ENCODE measurements at places on chromosomes 7 and 10.

DNA sequence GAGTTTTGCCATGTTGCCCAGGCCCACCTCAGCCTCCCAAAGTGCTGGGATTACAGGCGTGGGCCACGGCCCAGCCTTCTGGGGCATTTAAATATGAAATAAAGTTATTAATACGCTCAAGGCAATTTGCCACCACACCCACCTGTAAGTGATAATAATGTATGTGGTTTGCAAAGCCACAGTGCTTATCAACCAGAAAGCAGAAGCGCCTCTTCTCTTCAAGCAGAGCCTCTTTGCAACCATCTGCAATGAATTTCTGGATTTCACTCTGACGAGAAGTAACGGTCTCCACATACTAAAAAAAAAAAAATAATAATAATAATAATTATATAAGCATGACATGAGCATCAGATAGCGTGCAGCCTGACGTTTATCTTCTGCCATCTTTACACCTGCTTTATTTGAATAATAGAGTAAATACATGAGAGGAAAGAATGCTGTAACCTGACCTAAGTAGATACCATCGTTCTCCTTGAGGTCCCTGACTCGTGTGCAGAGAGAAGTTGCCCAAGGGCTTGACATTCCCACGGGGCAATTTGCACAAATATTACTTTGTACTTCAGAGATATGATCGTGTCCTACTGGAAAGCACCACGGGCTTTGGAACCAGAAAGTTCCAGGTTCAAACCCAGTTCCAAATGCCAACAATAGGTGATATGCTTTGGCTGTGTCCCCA is 34.0 kb downstream of the BRI3 start:
- no peak for DNase-seq
- H3K4me3 ChIP-seq = no peak overlapping the region
- H3K27me3 ChIP-seq = peaks cover 31% of the 10 kb centered on the region
- no peaks in the 10 kb centered on the region for H3K36me3 ChIP-seq

- peaks cover 21% of the 10 kb centered on the region for H3K4me1 ChIP-seq
- H3K27me3 ChIP-seq = peaks cover 9% of the 10 kb centered on the region
- H3K27ac ChIP-seq = no peak overlapping the region
Measured at GRCh38 chr10:7045891-7046599, 364.8 kb downstream of the SFMBT2 start.

DNA sequence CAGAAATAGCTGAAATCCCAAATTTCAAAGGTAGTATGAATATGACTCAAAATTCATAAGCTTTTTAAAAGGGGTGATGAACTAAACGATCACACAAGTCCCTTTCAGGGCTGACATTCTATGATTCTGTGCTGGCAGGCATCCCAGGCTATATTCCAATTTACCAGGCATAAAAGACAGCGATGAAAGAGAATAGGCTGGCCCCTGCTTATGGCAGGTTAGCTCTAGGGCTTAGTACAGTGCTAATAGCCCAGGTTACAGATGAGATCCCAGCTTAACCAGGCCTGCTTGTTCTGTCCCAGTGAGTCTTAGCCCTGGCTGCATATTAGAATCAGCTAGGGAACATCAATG is 56.4 kb downstream of the CDHR3 start:
- peaks cover 4% of the 10 kb centered on the region for H3K27me3 ChIP-seq
- H3K36me3 ChIP-seq = no peaks in the 10 kb centered on the region
- H3K27ac ChIP-seq = no peak overlapping the region
- H3K4me3 ChIP-seq = no peak overlapping the region

DNA sequence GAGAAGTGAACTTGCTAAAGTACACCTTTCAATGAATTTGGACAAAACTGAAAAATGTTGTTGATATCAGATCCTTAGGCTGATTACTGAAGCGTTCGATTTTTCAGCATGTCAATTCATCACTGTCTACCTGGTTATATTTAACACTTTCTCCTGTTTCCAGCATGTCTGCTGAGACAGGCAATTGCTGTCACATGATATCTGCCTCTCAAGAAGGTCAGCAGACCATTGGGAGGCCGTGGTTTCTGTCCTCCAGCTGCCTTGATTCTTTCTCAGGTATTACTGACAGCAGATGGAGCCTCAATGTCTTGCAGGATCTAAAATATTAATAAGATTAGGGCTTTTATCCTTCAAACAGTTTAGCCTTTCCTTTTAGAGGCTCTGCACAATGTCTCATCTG is 127.5 kb downstream of the SNX10 start:
- H3K36me3 ChIP-seq = no peaks in the 10 kb centered on the region
- peaks cover 8% of the 10 kb centered on the region for H3K4me1 ChIP-seq
- DNase-seq = no peak
- no peak overlapping the region for H3K4me3 ChIP-seq

- no peaks in the 10 kb centered on the region for H3K27me3 ChIP-seq
- peak overlapping the region; percentile 90 for H3K27ac ChIP-seq
- H3K4me3 ChIP-seq = peak overlapping the region; percentile 64
- peaks cover 40% of the 10 kb centered on the region for H3K4me1 ChIP-seq
- peaks cover 3% of the 10 kb centered on the region for H3K36me3 ChIP-seq
Measured at GRCh38 chr7:18573410-18574234, 78.1 kb downstream of the HDAC9 start.

DNA sequence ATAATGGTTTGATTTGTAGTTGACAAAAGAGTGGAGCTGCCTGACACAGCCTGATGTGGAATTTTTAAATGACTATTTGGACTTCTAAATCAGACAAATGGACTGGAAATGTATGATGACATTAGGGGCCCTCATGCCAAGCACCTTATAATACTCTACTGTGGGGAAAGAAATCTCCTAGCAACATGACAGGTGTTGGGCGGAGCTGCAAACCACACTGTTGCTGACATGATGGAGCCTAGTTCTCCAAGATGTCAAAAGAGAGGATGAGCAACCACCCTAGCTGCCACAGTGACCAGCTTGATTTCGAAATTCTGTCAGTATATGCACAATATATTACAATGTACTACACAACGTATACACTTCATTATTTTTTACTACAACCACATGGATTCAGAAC is 65.8 kb downstream of the RHOBTB1 start:
- no peak overlapping the region for H3K27ac ChIP-seq
- no peak for DNase-seq
- peaks cover 6% of the 10 kb centered on the region for H3K27me3 ChIP-seq
- H3K36me3 ChIP-seq = no peaks in the 10 kb centered on the region
- H3K4me1 ChIP-seq = no peaks in the 10 kb centered on the region
- no peak overlapping the region for H3K4me3 ChIP-seq

- no peak overlapping the region for H3K27ac ChIP-seq
- no peaks in the 10 kb centered on the region for H3K4me1 ChIP-seq
- no peak for DNase-seq
Measured at GRCh38 chr10:64637939-64638338, 1116.7 kb downstream of the REEP3 start.

- H3K4me3 ChIP-seq = no peak overlapping the region
- no peaks in the 10 kb centered on the region for H3K4me1 ChIP-seq
- no peak for DNase-seq
- no peaks in the 10 kb centered on the region for H3K27me3 ChIP-seq
- H3K27ac ChIP-seq = no peak overlapping the region
Measured at GRCh38 chr7:14583518-14583917, 319.0 kb downstream of the DGKB start.

DNA sequence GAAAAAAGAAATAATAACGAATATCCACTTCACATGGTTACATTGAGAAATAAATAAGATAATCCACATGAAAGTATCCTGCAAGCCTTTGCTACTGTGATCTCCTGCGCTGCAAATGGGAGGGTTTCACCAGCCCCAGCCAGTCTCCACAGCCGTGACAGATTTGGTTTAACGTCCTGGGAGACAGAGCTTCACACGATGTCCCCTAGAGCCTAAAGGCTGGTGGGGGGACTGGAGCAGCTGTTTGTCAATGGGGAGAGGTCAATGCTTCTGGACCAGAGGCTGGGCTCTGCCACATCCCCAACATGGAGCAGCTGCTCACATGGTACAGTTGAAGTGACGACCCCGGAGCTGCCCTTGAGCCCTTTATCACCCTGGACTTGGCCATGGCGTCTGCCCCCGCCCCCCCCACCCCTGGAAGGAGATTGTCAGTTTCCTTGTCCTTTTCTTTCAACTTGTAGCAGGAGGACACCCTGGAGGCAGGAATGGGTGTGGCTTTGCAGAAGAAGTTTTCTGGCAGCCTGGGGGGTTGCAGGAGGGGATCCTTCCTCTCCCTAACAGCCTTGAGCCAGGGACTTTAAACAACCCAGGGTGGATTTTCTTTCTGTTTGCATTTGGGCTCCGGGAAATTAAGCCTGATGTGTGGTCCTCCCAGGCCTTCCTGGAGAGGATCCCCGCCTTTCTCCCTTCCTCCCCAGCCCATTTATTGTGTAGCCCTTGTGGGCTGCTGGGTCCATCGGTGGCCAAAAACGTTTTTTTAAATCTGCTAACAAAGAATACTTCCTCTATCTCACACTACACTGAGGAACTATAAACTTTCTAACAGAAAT is 37.0 kb upstream of the MXI1 start:
- no peak overlapping the region for H3K27ac ChIP-seq
- no peaks in the 10 kb centered on the region for H3K36me3 ChIP-seq
- H3K27me3 ChIP-seq = peaks cover 32% of the 10 kb centered on the region
- H3K4me3 ChIP-seq = no peak overlapping the region
- DNase-seq = no peak

DNA sequence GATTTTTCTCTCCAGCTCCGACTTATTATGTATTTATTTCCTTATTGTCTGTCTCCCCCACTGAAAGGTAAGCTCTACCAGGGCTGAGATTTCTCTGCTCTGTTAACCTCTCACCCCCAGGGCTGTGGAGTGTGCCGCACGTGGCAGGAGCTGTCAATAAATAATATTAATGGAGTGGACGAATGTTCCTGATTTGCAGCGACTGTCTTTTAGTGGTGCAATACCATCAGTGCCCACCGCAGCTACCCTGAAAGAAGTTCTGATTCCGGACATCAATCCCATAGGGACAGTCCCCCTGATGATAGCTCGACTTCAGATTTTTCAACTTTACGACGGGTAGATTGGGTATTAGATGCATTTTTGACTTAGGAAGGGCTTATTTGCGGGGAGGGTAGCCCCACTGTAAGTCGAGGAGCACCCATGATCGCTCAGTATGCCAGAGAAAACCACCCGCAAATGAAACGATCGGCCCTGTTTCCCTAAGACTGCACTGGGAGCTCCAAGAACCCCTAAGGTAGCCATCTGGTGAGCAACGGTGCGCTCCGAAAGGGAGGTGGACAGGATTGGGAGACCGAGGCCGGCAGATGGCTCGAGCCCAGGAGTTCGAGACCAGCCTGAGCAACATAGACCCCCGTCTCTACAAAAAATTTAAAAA is 986 bp upstream of the PPP2R2D start:
- H3K27me3 ChIP-seq = peaks cover 12% of the 10 kb centered on the region
- DNase-seq = no peak
- peaks cover 2% of the 10 kb centered on the region for H3K36me3 ChIP-seq
- H3K4me1 ChIP-seq = peaks cover 17% of the 10 kb centered on the region
- peak overlapping the region; percentile 84 for H3K4me3 ChIP-seq

GRCh38 chr10:4865945-4866661 is 40.1 kb downstream of the AKR1E2 start:
- H3K36me3 ChIP-seq = no peaks in the 10 kb centered on the region
- peaks cover 3% of the 10 kb centered on the region for H3K27me3 ChIP-seq
- H3K27ac ChIP-seq = no peak overlapping the region
- no peak overlapping the region for H3K4me3 ChIP-seq

- H3K4me3 ChIP-seq = no peak overlapping the region
- H3K27ac ChIP-seq = no peak overlapping the region
- DNase-seq = no peak
- no peaks in the 10 kb centered on the region for H3K4me1 ChIP-seq
- H3K36me3 ChIP-seq = peaks cover 2% of the 10 kb centered on the region
Measured at GRCh38 chr10:98694014-98694413, 247.3 kb upstream of the HPS1 start.

DNA sequence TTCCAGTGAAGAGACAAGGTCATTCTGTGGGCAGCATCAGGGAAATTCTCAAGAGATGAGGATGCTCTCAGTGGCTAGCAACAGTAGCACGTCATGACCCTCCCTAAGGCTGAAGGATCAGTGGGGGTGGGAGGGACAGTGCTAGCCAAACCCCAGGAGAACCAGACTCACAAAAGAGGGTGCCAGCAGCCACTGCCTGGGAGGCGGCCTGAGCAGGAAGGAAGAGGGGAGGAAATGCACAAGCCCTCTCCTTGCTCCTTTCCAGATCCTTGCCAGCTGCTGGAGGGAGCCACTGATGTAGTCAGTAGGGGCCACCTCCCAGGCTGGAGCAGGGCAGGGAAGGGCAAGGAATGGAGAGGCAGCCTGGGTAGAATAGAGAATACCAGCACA is 302.7 kb downstream of the RPS24 start:
- no peak overlapping the region for H3K27ac ChIP-seq
- DNase-seq = no peak
- no peaks in the 10 kb centered on the region for H3K36me3 ChIP-seq
- no peak overlapping the region for H3K4me3 ChIP-seq
